ENCODE measurements at places on chromosomes 7 and 10. TPM values are rescaled to one million over a fixed set of nuclear protein-coding genes. Genes with fewer than 3 reads are reported as not detected.

The PVRIG gene
- total RNA-seq, result not detected

The ZSCAN21 gene
- total RNA-seq, result 10.2 TPM

The SYNPO2L gene
- 0.10 TPM for total RNA-seq

The SPDYE18 gene
- total RNA-seq, result 0.42 TPM

The EGR2 gene
- total RNA-seq, result 21.1 TPM

DNA sequence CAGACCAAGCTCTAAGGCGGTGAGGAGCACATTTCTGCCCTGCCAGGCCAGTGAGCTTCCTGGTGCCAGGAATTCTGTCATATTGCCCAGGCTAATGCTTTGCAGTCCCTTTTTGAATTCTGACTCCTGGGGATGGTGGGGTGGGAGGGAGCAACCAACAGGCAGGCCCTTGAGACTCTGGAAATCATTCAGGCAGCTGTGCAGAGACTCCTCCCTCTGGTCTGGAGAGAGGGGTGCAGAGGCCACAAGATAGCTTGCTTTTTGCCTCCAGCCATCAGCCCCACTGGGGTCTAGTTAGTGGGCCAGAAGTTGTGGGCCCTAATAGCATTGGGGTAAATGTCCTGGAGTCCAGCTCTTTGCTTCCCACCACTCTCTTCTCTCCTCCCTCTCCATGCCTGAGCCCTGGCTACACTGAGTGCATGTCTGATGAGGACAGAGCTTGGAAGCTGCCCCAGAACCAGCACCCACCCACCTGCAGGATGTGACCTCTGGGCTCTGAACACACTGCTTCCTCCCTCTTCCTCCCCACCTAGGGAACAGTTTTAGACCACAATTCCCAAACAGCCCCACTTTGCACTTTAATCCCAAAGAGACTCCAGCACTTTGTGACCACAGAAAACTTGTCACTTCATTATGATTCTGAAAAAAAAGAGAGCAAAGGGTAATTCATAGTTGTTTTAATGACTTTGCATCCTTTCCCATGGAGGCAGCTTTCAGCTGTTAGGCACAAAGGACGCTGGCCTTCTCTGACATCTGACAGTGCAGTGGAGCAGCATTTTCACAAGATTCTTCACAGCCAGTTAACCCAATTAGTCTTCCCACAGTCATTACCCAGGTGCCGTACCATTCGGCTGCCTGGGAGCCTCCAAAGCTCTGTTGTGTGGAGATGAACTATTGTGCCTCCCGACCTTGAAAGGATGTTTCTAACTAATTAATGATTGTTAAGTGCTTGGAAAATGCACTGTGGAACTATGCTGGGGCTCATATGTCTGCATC is 262.5 kb downstream of the TRIL start:
- DNase-seq, result no peak

DNA sequence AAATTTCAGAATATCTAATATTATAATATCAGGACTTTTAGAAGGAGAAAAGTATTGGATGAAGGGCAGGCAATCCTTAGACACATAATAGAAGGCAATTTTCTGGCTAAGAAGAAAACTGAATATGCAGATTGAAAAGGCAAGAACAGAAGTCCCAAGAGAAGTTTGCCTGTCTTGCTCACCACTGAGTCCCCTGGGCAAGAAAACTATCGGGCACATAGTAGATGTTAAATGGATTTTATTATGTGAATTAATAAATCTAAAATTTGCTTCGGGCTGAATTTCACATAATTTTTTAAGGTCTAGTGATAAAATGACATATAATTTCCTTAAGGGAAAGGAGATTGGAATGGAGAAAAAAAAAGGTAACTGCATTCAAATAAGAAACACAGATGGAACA is 380.9 kb upstream of the GRM3 start:
- no peak for DNase-seq

DNA sequence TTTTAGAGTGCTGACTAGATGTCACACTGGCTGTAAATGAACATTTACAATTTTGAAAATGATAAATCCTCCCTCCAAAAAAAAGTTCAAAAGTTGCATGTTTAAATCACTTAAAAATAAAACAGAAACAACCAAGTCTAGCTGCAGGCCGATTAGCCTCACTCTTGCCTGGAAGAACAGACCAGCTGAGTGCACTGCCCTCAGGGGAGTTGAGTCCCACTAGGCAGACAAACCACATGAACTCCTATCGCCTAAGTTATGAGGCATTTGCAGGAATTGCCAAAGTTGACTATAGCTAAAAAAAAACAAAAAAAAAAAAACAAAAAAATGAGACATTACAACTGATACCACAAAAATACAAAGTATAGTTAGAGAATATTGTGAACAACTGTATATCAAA is 510.0 kb downstream of the ANKRD7 start:
- no peak for DNase-seq

GRCh38 chr10:107490389-107490788 is 325.9 kb upstream of the SORCS1 start:
- DNase-seq, result no peak

GRCh38 chr10:99555825-99556523 is 23.2 kb downstream of the NKX2-3 start:
- DNase-seq, result no peak

GRCh38 chr7:100563809-100564400 is 9.8 kb downstream of the SAP25 start:
- peak; percentile 91 for DNase-seq

DNA sequence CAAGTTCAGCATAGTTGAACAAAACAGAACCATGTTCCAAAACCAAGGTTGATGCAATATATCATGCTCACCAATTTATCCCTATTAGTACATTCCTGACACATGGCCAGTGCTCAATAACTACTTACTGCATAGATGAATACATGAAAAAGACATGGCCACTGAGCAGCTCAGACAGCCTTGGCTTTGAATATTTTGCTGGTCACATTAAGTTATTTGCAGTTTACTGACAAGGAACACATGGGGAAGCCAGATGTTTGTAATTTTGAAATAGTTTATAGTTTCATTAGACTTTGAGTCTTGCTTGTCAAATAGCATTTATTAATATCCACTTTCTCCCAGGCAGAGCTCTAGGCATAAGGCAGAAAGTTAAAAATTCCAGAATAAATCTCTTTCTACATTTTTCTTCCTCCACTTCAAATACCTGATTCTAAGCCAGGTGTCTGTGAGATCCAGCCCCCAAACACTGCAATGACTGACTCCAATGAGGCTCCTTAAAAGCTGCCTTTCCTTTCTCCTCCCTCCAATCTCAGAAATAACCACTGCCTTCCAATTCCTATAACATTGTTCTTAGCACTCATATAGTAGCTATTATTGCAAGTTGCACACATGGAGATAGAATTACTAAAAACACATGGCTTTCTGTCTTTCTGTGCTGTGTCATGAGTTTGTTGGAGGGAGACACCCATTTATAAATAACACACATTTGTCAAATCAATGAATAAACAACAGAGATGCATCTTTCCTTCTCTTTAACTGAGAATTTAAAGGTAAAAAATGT is 91.3 kb downstream of the PCGF5 start:
- no peak for DNase-seq

DNA sequence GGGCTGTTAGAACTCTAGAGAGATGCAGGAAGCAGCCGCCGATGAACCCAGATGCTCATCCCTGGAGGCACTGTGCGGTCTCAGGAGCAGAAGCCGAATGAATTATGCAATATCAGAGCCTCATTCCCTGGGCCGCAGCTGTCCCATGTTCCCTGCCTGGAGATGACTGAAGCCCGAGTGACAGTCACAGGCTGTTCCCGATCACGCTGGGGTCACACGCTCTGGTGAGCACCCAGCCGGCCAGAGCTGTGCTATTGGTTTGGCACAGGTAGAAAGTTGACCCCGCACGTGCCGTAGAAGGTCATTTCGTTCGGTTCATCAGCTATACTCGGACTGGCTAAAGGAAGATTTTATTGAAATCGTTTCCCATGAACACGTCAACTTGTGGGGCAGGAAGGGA is 140.5 kb upstream of the SH2B2 start:
- DNase-seq, result no peak

GRCh38 chr10:99674762-99675161 is 15.5 kb downstream of the ENTPD7 start:
- no peak for DNase-seq

DNA sequence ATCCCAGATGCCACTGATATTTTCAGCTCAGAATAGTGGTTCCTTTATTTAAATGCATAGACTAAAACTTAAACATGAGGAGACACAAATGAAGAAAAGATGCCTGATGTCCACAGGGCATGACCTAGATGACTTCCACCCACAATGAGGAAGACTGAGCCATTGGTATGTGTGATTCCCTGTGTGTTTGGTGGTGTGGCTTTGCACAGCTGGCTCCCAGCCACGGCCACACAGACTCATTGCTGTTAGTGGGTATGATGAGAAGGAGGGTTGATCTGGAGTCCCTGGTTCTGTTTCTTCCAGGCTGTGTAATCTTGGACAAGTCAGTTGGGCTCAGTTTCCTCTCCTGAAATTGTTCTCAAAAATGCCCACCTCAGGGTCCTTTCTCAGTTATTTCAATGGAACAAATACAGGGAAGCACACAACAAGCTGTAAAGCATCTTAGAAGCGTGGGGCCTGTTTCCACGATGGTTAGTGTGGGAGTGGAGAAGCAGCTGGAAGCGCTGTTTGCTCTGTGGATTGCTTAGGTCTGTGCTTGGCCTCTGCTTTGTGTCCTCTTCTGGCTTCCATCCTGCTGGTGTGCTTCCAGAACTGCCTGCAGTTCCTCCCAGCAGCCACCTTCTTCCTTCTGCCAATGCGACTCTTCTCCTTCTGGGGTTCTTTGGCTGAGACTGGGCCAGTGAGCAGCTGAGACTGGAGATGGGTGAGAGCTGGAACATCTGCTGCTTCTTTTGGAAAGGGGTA is 303.7 kb downstream of the BMPER start:
- no peak for DNase-seq

DNA sequence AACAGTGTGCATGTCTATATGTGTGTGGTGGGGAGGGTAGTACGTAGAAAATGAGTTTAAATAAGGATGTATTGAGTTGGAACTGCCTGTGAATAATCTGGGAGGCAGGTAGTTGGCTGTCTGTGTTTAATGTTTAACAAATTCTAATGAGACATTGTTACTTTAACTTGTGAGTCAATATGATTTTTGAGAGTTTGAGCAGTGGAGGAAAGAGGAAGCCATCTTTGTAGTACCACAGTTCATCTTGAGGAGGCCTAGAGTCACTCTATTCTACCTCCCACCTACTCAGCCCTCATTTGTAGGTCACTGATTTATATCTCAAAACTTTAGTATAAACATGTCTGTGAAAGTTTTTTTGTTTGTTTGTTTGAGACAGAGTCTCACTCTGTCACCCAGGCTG is 129.9 kb upstream of the ITGB1 start:
- DNase-seq, result no peak

- peak; percentile 96 for DNase-seq
These were observed 36.7 kb upstream of the KCTD7 start for GRCh38 chr7:66591799-66592596.

DNA sequence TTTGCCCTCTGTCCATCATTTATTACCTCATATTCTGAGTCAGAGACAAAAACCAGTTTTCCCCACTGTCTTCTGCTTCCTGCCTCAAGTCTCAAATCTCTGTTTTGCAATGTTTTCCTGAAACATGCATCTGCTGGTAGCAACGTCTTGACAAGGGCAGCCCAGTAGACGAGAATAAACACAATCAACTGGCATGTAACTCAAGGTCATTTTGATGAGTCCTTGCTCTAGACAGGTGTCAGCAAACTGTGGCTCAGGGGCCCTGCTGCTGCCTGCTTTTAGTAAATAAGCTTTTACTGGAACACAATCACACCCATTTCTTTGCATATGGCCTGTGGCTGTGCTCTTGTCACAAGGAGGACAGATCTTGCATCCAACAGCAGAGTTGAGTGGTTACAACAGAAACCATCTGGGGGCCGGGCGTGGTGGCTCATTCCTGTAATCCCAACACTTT is 59.8 kb downstream of the ITIH5 start:
- DNase-seq, result no peak

- no peak for DNase-seq
These were observed 109.8 kb upstream of the NOBOX start for GRCh38 chr7:144513334-144513733.

DNA sequence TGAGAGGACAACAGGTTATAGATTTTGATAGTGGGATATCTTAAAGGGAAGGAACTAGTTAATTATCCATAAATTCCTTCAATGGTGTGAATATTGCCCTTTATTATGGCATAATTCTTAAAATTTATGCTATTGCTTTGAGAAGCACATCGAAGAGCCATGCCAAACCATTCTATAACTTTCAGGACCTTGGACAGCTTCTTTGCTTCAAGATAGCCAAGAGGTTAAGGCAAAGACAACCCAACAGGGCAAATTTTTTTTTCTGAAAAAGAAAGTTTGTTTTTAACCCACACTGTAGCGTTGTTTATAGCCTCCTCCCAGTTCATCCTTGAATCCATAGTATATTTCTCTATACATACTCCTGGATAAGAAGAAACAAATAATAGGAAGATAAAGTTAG is 103.2 kb downstream of the NRG3 start:
- no peak for DNase-seq

Data from mesenteric fat pad (tissue), 1 donor.